ENCODE measurements at places on chromosomes 7 and 10.

DNA sequence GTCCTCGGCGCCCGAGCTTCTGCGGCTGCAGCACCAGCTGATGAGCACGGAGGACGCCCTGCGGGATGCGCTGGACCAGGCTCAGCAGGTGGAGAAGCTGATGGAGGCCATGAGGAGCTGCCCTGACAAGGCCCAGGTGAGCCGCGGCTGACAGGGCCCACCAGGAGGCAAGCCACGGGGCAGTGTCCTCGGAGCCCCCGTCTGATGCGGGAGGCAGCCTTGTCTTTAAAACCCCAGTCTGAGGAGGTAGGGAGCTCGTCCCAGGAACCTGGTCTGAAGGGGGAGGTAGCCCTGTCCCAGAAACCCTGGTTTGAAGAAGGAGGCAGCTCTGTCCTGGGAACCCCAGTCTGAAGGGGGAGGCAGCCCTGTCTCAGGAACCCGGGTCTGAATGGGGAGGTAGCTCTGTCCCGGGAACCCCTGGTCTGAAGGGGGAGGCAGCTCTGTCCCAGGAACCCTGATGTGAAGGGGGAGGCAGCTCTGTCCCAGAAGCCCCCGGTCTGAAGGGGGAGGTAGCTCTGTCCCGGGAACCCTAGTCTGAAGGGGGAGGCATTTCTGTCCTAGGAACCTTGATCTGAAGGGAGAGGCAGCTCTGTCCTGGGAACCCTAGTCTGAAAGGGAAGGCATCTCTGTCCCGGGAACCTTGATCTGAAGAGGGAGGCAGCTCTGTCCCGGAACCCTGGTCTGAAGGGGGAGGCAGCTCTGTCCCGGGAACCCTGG is 53.1 kb upstream of the GTF2IRD1 start:
- DNase-seq = no peak

DNA sequence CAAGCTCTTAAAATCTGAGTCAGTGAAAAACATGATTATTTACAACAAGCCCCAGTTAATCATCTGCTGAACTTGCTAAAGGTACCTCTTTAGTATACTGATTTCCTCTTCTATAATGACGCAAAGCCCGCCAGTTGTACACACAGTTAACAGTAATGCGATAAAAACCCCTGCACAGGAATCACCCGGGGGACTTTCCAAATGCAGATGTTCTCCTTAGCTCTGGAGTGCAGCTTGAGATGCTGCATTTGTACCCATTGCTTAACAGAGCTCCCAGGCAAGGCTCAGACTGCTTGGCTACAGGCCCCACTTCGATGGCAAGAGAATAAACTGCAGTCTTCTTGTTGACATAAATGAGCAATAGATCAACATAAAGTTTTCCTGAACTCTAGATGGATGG is 279.6 kb upstream of the HGF start:
- DNase-seq = no peak

DNA sequence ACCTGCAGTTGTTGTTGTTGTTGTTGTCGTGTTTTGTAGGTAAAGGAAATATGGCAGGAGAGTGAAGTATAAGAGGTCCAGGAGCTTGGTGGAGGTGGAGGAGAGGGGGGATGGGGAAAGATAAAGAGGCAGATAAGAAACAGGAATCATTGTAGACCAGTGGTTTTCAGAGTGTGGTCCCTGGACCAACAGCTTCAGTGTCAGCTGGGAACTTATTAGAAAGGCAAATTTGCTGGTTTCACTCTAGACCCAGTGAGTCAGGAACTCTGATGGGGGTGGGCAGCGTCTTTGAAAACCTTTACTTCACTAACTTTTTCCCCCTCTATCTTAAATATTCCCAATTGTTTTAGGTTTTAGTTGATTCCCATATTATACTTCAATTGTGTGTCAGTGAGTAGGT is 241.5 kb downstream of the AUTS2 start:
- DNase-seq = no peak

DNA sequence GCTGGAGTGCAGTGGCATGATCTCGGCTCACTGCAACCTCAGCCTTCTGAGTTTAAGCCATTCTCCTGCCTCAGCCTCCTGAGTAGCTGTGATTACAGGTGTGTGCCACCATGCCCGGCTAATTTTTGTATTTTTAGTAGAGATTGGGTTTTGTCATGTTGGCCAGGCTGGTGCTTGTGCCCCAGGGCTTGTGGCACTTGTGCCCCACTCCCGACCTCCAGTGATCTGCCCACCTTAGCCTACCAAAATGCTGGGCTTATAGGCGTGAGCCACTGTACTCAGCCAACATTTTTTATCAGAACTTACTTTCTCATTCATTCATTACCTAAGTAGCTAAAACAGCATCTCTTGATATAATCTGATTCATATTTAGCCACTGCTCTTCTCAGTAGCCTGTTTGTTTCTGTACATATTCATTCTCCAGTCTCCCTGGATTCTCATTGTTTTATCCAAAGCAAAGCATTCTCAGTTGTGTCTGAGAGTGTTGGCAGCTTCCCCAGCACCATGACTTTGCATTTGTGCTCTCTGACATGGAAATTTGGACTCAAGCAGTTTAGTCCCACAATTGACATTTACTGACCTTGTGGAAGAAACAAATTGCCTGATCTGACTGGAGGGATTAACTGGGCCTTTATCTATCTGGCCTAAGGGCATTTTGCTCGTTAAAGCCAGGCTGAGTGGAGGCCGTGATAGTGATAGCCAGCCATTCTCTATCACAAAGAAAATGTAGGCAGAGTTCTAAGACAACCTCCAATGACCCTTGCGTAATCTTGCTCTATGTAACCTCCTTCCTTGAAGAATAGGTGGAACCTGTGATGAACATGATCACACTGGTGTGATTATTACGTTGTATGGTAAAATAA is 44.9 kb downstream of the AKR1B15 start:
- DNase-seq = no peak

DNA sequence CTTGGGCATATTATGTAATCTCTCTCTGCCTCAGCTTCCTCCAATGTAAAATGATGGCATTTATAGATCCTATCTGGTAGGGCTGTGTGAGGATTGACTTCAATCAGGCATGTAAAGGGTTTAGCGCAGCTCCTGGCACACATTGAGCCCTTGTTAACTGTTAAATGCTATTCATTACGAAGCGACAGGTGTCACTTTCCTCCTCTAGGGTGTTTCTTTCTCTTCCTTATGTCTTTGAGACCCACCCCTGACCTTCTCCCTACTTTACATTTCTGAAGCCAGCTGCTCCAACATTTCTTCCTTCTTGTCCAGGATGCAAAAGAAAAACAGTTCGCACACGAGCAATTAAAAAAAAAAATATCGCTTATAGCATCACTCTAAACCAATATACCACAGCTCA is 5.7 kb upstream of the R3HCC1L start:
- DNase-seq = no peak

All from right renal pelvis (tissue), 4 donors.